KBM-7 (cell line): ENCODE measurements at places on chromosomes 16 and 17.

DNA sequence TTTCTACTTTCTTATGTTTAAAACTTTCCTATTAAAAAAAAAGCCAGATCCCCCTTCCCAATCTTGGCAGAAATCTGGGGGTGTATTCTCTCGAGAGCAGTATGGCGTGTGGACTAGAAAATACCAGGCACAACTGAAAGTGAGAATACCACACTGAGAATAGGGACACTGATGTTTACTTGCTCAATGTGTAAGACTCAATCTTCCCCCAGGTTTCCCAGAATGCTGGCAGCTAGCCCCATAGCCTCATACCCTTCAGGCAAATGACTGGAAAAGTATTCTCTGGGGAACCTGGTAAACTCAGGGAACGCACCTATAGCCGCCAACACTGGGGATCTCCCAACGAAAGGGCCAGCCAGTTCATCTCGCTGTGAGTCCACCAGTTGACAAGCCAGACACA lies 15.3 kb downstream of the ZZEF1 start:
- DNase-seq, result no peak

GRCh38 chr16:5166486-5166885 lies 68.9 kb upstream of the EEF2KMT start:
- DNase-seq, result no peak

GRCh38 chr17:64230791-64231408 lies 32.2 kb downstream of the TEX2 start:
- DNase-seq, result no peak

GRCh38 chr17:28549236-28550132 lies 2.9 kb downstream of the UNC119 start:
- DNase-seq, result peak; percentile 15

- DNase-seq, result peak; percentile 56
These were observed 22.0 kb upstream of the PHLPP2 start for GRCh38 chr16:71746442-71747046.

DNA sequence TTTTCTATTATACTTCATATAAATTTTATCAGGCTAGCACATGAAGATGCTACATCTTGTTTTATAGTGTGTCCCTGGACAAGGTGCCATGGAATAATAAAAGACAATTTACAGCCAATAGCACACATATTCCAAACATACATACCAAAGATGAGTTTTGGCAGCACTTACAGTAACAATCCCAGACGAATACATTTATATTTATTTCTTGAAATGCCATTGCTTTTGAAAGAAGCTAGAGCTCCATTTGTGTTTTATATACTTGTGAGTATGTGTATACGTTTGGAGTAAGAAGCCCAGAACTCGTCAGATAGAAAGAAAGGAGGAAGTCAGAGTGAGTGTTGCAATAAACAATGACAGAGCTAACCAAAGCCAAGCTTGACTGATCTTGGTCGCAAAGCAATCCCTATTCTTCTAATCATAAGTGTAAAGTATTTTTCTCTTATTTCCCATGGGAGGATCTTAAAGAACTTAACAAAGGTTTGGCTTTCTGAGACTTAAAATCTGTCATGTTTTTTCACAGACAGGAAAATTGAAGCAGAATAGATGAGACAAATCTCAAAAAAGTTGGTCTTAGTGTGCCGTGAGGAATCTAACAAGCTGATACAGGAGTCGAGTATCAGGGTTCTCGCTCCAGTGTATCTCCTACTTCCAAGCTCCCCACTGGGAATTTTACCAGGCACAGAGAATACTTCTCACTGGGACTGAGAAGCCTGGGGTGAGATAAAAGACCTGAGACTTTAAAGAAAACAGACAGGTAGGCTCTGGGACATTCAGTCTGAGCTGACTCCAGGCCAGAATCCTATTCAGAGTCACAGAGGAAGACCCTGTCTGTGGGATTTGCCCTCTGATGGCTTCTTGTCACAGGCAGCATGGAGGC lies 175.4 kb downstream of the AATF start:
- DNase-seq, result peak; percentile 72

DNA sequence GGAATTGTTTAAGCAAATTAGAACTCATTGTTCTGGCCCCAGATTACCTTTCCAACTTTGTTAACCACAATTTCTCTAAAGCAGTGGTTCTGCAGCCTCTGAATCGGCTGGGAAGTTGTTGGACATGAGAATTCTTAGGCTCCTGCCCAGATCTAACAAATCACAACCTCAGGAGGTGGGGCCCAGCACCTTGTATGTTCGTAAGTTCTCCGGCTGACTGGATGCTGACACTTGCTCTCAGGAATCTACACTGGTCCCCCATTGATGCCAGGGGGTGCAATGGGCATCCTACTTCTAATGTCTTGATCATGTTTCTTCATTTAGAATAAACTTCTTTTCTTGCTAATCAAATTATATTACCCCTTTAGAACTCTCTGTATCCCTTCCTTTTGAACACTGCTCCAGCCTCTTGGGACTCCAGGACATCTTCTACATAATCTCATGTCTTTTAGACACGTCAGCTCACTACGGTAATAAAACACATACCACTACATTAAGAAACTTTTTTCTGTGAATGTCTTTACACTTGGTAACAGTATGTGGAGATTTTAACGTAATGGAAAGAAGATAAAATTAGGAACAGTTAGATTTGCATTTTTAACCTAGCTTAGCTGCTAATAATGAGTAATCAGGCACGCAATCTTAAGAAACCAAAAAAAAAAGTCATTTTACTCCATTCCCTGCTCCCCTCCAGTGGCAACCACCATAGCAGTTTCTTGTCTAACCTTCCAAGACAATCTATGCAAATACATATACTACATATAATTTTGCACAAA lies 143.2 kb downstream of the ITFG1 start:
- DNase-seq, result no peak

DNA sequence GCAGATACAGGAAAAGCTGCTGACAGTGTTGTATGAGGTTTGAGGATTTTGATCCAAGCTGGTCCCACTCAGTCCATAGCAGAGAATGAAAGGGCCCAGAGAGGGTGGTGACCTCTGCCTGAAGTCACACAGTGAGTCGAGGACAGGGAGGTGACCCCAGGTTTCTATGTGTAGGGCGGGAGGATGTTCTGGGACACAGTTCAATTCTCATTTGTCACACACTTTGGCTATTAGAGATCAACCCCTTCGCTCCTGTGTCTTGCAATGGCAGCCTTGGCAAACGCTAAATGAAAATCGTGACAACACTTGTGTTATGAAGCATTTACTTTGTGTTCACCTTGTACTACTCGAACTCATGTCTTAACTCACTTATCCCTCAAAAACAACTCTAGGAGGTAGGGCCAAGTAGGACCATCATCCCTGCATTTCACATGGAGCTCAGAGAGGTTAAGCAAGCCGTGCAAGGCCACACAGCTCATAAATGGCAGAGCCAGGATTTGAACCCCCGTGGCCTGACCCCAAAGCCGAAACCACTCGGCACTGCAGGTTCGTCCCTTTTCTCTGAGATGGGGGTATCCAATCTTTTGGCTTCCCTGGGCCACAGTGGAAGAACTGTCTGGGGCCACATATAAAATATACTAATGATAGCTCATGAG lies 10.2 kb downstream of the DEXI start:
- no peak for DNase-seq

DNA sequence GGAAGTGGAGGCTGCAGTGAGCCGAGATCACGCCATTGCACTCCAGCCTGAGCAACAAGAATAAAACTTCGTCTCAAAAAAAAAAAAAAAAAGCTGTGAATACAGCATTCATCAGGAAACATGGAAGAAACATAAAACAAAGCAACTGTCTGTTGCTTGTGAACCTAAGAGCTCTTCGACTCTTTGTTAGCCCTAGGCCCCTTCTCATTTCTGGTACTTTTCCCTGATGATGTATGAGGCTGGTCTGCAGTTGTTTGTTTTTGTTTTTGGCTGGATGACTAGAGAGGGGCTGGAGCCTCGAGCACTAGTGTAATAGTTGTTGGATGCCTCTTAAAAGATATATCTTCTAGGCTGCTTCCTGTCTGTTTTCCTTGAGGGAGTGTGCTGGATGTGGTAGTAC lies 113.5 kb downstream of the MAP2K6 start:
- DNase-seq, result no peak

DNA sequence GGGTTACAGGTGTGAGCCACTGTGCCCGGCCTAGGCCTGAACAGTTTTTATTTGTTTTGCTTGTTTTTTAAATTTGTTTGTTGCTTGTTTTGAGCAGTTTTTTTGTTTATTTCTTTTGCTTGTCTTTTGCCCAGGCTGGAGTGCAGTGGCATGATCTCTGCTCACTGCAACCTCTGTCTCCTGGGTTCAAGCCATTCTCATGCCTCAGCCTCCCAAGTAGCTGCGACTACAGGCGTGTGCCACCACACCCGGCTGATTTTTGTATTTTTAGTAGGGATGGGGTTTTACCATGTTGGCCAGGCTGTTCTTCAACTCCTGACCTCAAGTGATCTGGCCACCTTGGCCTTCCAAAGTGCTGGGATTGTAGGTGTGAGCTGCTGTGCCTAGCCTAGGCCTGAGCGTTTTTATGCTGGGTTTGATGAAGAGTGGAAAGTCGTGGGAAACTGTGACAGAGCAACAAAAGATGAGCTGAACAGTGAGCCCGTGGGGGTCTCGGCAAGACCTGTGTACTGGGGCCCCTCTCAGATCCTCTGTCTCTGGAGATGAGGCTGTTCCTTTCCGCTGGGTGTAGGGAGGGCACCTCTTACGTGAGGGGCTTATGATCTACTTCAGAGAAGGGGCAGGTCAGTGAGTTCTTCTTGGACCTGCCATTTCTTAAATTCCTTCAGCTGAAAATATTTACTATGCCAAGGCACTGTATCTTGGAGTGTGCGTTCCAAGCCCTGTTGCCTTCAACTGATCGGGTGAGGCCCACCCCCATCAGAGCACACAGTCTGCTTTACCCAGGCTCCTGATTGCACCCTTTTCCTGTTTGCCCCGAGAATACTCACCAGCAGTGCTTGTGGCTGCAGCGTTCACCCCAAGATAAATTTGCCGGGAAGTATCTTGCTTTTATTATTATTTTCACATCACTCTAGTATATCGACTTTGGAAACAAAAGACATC lies 322.1 kb downstream of the SEC14L1 start:
- no peak for DNase-seq

- DNase-seq, result no peak
These were observed 40.8 kb downstream of the SPOP start for GRCh38 chr17:49637050-49637449.
